ENCODE measurements at places on chromosomes 7 and 10.

DNA sequence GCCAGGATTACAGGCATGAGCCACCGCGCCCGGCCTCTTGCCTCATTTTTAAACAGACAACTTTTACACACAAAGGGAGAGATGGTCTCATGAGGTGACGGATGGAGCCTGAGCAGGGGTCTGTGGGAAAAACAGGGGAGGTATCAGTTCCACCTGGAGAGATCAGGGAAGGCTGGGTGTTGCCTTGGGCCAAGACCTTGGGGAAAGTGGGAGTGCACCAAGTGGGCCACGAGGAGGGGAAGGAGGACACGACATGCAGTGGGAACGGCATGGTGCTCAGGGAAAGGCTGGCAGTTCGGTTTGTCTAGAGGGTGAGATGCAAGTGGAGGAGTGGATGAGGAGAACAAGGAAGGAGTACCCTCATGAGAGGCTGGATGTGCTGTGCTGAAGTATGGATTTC is 8.9 kb upstream of the ZNF777 start:
- DNase-seq: no peak

- no peak for DNase-seq
Measured at GRCh38 chr7:83799333-83799732, 150.4 kb upstream of the SEMA3E start.

- DNase-seq: no peak
Measured at GRCh38 chr10:110562348-110562747, 5.1 kb upstream of the SMC3 start.

GRCh38 chr7:31647511-31647910 is 39.5 kb upstream of the PPP1R17 start:
- no peak for DNase-seq

GRCh38 chr7:128865996-128866877 is 3.6 kb downstream of the ATP6V1F start:
- DNase-seq: no peak

- no peak for DNase-seq
Measured at GRCh38 chr7:17152721-17153120, 145.7 kb upstream of the AHR start.

DNA sequence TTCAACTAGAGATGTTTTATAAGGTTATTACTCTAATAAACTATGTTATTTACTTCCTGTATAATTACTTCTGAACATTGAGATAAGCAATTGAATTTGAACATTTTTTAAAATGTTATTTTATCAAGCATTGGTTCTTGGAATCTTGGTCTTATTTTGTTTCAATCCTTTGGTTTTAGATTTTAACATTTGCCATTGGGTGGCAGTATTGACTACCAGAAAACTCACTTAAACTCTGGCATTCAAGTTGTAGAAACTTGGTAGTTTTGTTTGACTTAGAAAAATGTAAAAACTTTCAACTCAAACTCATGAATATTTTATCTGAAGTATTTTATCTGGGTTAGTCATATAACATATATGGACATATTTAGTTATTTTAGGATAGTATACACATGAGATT is 48.1 kb downstream of the ATRNL1 start:
- DNase-seq: peak; percentile 18

- no peak for DNase-seq
Measured at GRCh38 chr7:44969049-44969700, 9.6 kb downstream of the MYO1G start.

DNA sequence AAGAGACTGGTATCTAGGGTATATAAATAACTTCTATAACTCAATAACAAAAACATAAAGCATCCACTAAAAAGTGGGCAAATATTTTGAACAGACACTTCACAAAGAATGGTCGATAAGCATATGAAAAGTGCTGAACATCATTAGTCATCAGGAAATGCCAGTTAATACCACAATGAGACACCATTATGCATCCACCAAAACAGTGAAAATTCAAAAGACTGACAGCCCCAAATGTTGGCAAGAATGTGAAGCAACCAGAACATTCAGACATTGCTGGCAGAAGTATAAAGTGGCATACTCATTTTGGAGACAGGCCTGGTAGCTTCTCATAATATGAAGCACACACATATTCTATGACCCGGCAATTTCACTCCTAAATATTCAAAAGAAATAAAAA is 26.5 kb upstream of the GSAP start:
- no peak for DNase-seq

GRCh38 chr7:87530126-87530525 is 54.6 kb upstream of the ABCB4 start:
- DNase-seq: no peak

GRCh38 chr7:92934096-92934495 is 97.7 kb upstream of the CDK6 start:
- DNase-seq: peak; percentile 45

DNA sequence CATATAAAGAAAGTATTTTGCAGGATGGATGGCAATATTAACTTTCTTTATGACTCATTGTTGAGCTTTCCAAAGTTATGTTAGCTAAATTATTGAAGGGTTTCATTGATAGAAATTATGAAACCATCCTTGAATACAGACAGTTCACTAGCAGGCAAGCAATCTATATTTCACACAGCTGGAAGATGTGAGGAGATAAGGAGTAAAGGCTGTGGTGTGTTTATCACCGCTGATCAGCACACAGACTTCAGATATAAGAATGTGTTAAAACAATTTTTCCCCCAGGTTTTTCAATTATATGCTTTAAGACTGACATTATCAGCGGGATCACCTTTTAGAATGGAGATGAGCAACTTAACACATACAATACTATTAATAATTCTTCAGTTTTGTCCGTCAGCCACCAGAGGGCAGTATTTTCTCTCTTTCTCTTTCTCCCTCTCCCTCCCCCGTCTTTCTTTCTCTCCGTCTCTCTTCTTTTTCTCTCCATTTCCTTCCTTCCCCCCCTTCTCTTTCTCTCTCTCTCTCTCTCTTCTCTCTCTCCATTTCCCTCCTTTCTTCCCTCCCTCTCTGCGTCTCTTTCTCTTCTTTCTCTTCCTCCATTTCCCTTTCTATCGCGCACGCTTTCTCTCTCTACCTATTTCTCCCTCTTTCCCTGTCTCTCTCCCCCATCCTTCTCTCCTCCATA is 62.9 kb upstream of the FAM171A1 start:
- DNase-seq: peak; percentile 81

GRCh38 chr7:142030294-142030693 is 34.6 kb downstream of the MGAM start:
- DNase-seq: no peak

DNA sequence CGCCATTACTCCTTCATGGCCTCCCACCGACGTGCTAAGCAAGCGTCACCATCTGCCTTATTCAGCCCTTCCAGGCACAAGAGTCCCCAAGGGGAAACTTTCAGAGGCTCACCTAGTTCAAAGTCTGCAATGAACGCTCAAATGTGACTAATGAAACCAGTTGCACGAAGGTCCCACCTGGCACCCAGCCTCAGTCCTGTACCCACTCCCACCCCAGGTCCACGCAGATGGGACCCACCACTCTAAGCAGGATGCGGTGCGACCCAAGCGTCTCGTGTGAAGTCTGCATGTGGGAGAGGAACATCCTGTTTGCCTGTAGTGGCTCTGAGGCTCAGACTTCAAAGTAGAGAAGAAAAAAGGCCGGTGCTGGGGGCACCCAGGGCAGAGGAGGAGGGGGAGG is 40.3 kb downstream of the RGS10 start:
- DNase-seq: no peak

GRCh38 chr10:99540306-99540656 is 7.5 kb downstream of the NKX2-3 start:
- DNase-seq: no peak

DNA sequence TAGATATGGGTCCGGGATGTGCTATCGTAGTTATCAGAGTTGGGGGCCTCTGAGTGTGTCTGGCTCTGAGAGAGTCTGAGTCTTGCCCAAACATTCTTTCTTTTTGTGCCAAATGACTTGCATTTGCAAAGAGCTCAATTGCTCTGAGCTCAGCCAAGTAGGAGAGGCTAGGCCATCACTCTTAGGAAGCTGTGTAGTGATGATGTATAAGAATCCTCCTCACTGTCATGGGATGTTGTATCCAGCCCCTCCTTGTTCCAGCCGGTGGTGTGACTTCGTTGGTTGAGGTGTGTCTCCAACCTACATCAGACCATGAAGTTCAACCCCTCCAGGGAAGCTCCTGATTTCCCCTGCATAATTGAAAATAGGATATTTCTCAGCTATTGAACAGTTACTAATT is 97.5 kb upstream of the NPS start:
- no peak for DNase-seq

DNA sequence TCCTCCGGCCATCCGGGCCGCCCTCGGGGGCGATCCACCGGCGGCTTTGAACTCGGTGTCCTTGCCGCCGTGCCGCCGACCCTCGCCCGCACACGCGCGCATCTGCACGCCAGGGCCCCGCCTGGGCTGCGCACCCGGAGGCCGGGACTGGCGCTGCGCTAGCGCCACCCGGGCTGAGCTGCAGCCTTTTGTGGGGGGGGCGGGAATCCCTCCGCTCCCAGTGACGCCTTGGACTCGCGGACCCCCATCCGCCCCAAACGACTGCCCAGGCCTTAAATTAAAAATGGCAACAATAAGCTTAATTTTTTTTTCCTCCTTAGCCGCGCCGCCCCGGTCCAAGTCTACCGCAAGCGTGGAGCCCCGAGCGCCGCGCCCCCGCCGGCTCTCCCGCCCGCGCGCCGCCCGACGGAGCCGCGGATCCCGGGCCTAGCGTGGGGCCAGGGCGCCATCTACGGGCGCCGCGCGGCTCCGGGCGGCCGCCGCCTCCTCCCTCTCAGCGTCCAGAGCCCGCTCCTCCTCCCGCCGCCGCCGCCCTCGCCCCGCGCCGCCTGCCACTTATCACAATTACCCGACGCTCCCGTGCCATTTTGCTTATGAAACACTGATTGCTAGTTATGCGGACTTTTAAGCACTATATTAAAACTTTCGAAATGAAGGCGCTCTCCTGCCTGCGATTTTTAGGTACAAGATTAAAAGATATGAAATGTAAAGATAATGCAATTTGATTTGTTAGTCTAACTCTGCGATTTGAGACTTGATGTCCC is 7.5 kb upstream of the EBF3 start:
- DNase-seq: peak; percentile 86

DNA sequence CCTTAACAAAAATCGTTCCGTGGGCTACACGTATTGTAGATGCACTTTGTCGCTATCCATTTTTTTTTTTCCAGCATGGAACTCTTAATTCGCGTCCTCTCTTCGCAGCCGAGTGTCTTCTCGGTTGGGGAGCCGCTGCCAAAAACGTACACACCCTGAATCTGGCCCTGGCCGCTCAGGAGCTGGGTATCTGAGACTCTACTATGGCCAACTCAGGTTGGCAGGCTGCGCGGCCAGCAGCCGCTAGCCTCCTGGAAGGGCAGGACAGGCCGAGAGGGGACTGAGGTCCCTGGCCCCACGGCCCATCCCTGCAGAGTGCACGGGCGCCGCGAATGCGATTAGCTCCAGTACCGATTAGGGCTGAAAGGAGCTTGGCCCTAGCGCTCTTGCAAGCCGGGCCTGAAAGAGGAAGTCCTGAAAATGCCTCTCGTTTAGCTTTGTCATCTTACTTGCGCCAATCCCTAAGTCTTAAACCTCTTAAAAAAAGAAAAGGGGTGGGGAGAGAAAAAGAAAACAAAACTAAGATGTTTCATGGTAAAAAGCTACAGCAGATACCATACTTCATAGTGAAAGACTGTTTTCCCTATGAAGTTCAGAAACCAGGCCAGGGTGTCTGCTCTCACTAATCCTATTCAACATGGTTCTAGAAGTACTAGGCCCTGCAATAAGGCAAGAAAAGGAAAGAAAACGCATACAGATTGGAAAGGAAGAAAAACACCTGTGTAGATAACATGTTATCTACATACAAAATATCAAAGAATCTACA is 113.2 kb upstream of the RHEB start:
- peak; percentile 48 for DNase-seq

DNA sequence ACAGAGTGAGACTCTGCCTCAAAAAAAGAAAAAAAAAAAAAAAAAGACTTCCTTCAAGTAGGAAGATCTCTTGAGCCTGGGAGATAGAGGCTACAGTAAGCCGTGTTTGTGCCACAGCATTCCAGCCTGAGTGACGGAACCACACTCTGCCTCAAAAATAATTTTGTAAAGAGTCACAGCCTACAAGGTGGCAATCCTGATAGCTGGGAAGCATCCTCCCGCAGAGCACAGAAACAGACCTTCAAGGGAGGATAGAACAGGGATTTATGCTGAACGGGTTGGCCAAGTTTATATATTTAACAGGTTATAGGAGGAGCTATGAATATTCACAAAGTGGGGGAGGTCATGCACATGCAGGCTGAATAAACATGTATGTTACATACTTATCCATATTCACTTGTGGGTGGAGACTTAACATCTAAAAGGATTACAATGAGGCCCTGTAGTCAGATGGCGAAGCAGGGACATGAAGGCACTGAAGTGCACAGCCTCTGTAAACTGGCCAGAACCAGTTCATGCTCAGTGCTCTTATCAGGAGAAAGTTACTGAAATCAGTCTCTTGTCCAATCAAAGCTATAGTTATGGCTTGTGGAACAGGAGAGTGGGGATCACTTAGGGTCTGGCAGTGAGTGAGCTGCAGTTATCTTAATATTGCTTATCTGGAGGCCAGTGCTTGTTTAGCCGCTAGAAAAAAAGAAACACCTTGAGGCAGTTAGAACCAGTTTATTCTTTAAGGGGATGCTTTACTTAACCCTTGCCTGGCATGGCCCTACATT is 6.8 kb downstream of the LMBR1 start:
- DNase-seq: peak; percentile 39

DNA sequence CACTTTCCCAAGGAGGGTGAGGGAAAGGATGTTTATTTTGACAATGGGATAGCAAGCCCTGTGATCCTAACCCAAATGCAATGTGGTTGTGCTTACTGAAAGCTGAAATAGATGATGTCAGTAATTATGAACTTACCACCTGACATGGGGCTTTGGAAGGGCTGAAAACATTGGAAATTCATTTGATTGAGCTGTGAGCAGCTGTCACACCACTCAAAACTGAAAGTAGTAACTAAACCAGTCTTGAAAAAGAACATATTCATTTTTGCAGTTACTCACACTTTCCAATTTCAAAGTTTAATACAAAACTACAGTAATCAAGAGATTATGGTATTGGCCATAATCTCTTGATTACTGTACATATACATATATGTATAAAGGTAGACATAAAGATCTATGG is 155.5 kb upstream of the HPS1 start:
- DNase-seq: no peak

DNA sequence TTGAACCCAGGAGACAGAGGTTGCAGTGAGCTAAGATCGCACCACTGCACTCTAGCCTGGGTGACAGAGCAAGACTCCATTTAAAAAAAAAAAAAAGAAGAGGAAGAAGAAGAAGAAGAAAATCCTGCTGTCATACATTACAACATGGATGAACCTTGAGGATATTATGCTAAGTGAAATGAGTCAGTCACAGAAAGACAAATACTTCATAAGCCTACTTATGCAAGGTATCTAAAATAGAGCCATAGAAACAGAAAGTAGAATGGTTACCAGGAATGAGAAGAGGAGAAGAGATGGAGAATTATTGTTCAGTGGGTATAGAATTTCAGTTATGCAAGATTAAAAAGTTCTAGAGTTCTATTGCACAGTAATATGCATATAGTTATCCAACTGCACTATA is 466.5 kb downstream of the PLXNA4 start:
- no peak for DNase-seq

Data from hepatocyte (in vitro differentiated cells).